Stimulated activated naive CD4-positive, alpha-beta T cell (primary cell): ENCODE measurements at places on chromosomes 12 and 14.

DNA sequence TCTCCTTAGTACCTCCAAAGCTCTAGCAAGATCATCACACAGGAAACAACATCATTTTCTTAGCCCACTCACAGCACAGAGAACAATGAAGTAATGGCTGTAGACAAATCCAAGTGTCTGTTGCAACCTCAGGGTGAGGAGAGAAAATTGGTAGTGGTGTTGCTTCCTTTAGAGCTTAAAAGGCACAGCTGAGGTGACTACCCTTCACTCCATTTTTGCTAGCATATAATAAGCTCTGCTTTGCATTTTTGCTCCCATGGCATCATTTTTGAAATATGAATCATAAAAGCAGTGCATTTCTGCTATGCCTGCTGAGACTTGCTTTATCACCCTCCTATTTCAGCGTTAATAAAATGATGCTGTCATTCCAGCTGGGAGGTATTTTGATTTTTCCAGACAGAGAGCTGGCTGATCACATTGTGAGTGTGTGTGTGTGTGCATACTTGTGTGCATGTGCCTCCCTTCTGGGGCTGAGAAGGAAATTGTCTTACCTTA, 18.5 kb upstream of the PCNX1 start:
- DNase-seq, result peak; percentile 6

DNA sequence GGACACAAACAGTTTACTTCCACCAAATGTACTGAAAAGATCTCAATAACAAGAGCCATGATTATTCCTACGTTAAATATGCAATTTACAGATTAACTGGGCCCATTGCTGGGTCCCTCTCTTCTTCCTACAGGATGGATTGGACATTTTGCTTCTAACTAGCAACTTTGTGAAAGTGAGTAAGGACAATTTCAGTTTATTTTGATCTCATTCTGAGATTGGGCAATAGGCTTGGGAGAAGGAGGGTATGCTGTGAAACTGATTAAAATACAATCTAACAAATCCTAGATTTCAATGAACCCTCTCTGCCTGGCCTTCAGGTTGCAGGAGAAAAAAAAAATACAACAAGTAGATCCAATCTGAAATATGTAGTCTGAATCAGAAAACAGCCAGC, 121.5 kb downstream of the PRKD1 start:
- no peak for DNase-seq

DNA sequence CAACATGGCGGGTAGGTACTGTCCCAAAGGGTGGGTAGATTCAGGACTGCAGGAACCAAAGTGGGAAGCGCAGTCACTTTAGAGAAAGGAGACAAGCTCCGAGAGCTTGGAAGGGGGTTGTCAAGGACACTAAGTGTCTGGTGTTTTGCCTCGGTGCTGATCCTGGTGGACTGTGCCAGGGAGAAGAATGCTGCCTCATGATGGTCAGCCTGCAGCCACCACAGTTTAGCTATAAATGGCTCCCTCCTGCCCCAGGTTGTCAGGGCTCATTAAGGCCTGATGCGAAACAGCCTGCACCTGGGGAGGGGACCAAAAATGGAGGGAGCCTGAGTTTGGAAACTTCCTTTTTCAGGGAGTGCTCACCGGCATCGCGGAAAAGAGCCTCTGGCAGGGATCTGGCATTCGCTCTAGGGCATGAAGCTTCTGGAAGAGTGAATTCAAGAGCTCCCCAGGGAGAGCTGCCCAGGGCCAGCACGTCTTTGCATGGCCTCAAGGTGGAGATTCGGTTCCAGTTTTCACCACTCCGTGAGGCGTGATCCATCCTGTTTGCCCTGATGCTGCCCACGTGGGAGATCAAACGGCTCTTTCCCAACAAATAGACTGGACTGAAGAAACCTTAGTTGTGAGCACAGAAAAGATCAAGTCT, 164.0 kb downstream of the FOXN3 start:
- no peak for DNase-seq

DNA sequence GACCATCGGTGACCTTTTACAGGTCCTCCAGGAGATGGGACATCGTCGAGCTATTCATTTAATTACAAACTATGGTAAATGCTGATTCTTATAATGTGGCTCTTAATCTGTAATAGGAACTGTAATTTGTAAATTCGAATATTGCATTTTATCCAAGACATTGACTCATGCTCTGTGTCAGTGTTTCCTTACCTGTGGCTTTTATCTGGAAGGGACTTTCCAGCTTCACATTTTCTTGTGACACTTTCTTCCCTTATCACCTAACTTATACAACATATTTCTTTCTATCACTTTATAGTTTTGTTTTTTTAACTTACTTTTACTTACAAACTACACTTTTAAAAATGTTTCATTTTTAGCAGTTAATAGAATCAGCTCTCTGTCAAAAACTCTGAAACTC, 14.8 kb downstream of the IRAK3 start:
- DNase-seq, result no peak

DNA sequence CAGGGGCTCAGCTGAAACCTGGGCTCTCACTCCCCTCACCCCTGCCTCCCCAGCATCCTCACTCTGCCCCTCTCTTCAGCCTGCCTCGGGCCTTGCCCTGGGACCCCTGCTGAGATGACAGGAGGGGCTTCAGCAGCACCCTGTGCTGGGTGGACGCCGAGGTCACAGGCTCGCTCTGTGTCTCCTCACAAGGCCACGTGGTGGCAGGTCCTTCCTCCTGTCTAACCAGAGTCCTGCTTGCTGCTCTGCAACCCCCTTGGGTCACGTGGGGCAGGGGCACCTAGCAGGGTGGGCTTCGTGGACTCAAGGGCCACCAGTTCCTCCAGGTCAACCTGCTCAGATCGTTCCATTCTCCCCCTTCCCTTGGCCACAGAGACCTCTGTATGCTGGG, 90.4 kb downstream of the TMEM121 start:
- DNase-seq, result no peak

GRCh38 chr12:4829161-4829792, 80.4 kb upstream of the KCNA1 start:
- no peak for DNase-seq
